Activated naive CD8-positive, alpha-beta T cell treated with anti-CD3 and anti-CD28 coated beads, Interleukin-2, amount 50 U/mL, for 24 hours (primary cell): ENCODE measurements at places on chromosomes 7 and 10.

- DNase-seq: no peak
These were observed 1.5 kb upstream of the LOXL4 start for GRCh38 chr10:98269435-98269912.

DNA sequence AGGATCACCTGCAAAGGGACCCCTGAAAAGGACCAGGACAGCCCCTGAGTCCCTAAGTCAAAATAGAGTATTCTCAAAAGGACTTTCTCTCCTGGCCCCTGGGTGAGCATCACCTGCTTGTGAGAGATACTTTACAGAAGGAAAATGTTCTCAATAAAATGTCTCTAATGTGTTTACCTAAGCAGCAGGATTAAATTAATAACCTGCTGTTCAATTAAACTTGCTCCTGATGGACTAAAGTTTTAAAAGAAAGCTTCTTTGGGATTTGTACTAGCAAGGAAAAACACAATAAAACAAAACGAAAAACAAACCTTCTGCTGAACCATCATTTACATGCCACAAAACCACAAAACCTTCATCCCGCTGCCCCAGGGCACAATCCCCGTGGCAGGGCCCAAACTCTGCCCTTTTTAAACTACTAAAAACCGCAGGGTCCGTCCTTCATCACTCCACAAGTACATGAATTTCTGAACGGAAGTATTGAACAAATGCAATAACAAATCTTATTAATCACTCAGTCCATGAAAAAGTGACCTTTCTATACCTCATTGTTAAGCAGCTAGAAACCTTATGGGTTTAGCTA is 197.7 kb downstream of the TCERG1L start:
- DNase-seq: no peak

GRCh38 chr7:5302577-5302976 is 19.8 kb downstream of the SLC29A4 start:
- no peak for DNase-seq

DNA sequence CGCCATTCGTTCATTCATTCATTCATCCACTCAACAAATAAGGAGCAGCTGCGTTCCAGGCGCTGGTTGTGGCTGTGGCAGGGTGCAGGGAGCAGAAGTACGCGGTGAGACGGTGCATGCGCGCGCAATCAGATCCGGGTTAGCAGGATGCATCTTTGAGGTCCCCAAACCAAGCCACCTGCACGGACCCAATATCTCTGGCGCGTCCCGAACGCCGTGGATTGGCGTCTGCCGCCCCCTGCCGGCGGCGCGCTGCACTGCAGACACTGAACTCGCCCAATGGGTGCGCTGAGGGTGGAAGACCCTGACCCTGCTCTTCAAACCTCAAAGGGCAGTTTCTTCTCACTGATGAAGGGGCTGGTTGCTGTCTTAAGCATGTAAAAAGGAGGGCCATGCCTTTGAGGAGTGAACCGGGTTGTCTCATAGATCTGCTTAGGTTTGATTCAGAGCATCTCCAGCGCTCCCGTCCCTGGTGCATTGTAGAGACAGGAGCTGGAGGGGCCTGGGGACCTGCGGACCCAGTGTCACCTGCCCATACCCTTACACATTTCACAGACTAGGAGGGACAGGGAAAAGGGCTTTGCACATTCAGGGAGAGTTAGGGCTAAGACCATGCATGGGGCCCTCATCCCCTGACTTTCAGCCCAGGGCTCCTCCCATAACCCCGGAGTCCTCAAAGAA is 102.5 kb downstream of the RAMP3 start:
- peak; percentile 81 for DNase-seq

- DNase-seq: no peak
These were observed 140.8 kb upstream of the NFE2L3 start for GRCh38 chr7:26011039-26011696.

GRCh38 chr7:112450807-112451761 is 824 bp downstream of the IFRD1 start:
- DNase-seq: peak; percentile 85

GRCh38 chr10:7651853-7652470 is 14.8 kb downstream of the ITIH5 start:
- DNase-seq: no peak

- DNase-seq: no peak
These were observed 19.1 kb upstream of the GALNT11 start for GRCh38 chr7:152006336-152006735.

DNA sequence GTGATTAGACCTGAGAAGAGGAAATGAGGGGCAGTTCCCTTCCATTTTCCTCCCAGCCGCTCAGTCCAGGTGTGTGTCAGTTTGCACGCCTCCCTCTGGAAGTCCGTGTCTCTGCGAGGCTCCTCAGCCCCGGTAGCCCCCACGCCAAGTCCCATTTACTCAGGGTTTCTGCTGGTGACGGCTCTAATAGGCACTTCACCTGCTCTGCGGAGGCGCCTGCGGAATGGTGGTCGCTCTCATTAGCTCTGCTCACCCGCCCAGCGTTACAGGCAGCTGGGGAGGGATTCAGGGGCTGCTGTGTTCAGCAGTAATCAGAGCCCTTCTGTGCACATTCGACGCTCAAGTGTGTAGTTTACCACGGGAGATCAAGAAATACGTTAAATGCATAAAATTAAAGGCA is 179.9 kb downstream of the MGMT start:
- DNase-seq: no peak

DNA sequence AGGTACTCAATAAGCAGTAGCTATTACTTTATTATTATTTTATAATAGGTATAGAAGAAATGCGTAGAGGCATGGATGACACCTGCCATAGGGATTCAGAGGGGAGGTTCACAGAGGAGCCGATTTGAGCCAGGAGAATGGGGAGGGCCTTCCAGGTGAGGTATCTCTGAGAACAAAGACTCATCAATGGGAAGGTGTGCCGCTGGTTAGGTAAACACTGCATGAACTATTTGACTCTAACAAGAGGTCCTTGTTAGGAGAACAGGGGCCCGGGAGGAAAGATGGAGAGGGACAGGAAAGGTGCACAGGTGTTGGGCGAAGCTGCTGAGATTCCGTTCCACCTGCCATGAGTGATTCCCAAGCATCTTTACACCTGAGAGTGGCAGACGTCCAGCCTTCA is 41.8 kb upstream of the TMEM273 start:
- no peak for DNase-seq

DNA sequence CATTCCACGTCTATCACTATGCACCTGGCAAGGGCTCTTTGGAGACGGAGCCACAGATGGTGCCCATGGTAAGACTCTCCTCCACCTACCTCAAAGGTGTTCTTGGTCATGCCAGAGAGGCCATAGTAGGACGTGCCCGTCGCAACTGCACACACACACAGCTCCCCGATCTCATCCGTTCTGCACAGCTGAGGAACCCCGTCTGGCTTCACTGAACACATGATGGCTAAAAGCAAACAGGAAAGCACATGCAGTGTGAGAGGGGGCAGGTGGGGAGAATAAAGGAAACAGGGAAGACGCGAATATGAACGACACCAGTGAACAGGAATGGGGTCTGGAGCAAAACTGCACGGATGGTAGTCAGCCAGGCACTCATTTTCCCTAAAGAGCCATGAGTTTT is 230.9 kb downstream of the ZMYND11 start:
- DNase-seq: no peak

- peak; percentile 72 for DNase-seq
These were observed 9.4 kb downstream of the NUB1 start for GRCh38 chr7:151351027-151351426.

GRCh38 chr10:51425431-51425830 is 274.0 kb downstream of the CSTF2T start:
- no peak for DNase-seq

- no peak for DNase-seq
These were observed 898.6 kb upstream of the POT1 start for GRCh38 chr7:125828153-125828700.

GRCh38 chr7:129437190-129437589 is 3.0 kb downstream of the STRIP2 start:
- DNase-seq: no peak

GRCh38 chr7:137606061-137606674 is 240.6 kb downstream of the DGKI start:
- DNase-seq: no peak

DNA sequence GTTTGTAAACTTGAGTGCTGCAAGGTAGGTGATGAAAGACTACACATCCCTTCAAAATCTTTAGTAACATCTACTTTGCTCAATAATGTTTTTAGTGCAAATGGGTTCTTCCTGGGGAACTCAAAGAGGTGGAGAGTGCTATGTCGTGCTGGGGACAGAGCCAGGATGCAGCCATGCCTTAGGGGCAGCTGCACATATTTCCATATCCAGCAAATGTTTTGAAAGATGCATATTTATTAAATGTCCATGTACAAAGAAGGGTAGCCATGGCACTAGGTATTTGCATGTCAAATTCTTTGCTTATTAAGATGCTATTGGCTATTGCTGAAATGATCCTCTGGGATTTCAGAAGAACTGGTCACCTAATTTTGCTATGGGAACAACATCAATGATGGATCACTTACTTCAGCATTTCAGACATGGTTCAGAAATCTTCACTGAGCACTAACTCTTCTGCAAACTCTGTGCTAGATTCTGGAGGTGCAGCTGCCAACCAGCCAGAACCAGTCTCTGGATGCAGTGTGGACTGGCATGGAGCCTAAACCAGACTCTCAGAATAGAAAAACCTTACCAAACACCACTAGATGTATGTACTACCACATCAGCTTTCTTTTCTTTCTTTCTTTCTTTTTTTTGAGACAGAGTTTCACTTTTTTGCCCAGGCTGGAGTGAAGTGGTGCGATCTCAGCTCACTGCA is 31.7 kb upstream of the DNMBP start:
- no peak for DNase-seq

DNA sequence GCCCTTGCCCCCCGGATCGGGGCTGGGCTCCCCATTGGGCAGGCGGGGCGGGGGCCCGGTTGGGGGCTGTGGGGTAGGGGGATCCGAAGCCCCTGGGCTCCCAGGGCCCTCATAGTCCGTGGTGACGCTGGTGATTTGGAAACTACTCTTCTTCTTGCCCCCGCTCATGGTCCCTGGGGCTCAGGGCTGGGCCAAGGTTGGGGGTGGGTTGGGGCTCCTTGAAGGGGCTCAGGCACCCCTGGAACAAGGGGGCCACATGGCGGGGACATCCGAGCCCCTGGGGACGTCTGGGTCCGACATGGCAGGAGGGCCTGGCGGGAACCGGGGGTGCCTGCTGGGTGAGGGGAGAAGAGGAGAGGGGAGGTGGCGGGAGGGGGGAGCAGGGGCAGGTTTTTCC is 1.1 kb downstream of the TSC22D4 start:
- peak; percentile 34 for DNase-seq

DNA sequence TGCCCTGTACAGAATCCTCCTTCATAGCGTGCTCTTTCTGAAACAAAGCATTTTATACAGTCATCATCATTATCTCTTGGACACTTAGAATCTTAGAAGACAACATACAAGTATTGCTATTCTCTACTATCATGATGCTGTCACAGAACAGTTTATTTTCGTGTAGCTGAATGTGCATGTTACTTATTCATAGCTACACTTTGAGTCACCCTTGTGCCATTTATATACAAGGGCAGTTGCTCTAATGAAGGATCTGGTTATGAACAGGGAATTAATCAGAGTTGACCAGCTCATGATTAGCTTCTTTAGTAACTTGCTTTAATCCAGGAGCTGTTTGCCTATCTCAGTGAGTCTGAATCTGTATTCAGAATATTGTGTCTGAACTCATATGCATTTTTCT is 11.2 kb downstream of the CASP2 start:
- no peak for DNase-seq

DNA sequence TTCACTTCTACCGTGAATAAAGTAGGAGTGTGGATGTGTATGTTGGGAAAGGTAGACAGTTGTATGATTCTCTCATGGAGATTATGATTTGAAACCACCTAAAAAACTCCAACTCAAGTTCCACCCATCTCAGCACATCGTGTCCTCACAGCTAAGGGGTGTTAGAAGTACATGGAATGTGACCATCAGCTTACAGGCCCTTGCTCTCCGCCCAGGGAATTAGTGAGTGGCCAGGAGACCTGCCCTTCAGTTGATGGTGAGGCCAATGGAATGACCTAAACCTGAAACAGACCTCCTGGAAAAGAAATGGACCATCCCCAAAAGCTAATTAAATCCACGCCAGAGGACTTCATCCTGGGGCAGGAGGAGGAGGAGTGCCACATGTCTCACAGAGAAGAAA is 2.1 kb upstream of the WNT2 start:
- DNase-seq: no peak

DNA sequence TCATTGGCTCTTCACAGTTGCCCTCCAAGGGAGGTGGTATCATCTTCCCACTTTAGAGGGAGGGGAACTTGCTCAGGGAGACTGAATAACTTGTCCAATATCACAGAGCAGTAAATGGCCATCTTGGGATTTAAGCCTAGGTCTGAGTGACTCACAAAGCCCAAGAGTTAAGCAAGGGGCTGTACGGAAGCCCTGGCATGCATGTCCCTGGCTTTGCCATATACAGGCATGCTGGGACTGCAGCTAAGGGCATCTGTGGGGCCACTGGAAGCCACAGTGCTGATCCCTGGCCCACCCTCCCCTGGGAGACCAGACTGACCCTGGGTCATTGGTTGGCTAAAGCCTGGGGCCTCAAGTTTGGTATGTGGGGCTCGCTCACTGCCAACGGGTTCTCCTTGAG is 3.1 kb downstream of the VSIR start:
- no peak for DNase-seq

DNA sequence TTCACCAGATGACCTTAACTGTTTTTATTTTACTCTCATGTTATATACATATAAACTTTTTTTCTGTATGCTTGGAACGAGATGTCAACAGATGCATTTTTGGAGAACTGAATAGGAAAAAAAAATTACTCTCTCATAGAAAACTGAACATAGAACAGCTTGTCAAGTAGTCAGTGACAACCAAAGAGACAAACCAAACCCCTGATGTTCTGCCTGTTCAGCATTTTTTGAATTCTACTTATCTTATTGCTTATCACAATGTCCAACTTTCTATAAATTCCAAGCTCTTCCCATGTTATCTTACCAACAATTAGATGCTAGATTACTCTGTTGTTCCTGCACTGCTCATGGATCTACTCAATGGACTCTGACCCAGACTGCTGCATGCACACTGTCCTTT is 95.2 kb downstream of the VPS41 start:
- no peak for DNase-seq

GRCh38 chr7:82141427-82141826 is 302.1 kb downstream of the CACNA2D1 start:
- DNase-seq: no peak

GRCh38 chr7:151694441-151694827 is 174.7 kb upstream of the RHEB start:
- DNase-seq: no peak

GRCh38 chr7:29315122-29315891 is 120.7 kb downstream of the CHN2 start:
- no peak for DNase-seq

GRCh38 chr7:96770758-96771157 is 61.1 kb upstream of the SEM1 start:
- DNase-seq: no peak

DNA sequence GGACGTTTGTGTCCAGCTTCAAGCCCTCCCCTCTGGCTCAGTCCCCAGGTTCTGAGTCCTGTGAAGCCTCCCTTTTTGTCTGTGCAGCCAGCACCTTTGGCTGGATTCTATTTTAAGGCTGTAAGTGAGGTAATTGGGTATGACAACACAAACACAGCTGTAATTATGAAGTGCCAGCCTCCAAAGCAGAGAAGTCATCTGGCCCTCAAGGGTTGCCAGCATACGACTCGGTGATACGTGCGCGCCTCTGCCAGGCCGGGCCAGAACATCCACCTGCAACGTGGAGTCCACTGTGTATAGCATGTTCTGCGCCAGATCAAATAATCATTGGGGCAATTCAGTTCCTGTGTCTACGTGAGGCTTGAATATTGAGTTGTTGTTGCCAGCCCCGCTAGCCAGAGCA is 6.7 kb upstream of the FAM180A start:
- DNase-seq: no peak

GRCh38 chr7:143884969-143885559 is 16.9 kb downstream of the TCAF1 start:
- peak; percentile 38 for DNase-seq
